ENCODE measurements at places on chromosomes 13 and 19.

GRCh38 chr19:14916848-14917247, 24.4 kb upstream of the OR7C2 start:
- DNase-seq, result no peak

GRCh38 chr13:70469077-70469476, 360.8 kb upstream of the KLHL1 start:
- DNase-seq, result no peak

GRCh38 chr13:106234636-106235035, 300.8 kb downstream of the EFNB2 start:
- no peak for DNase-seq

DNA sequence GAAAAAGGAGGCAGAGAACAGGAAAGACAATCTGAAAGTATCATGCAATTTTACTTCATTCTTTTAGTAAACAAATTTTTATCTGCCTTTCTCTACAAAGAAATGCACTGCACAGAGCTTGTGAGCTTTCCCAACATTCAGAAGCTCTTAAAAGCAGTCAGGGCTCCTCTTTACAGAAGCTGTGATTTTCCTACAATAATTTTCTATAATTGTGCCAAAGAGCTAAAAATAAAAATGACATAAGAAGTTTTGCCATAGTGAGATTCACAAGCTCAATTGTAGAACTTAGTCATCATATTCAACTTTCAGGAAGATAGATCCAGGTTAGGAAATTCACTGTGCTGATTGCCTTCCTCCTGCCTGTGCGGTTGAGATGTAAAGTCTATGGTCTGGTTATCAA, 341.4 kb downstream of the PCDH9 start:
- DNase-seq, result no peak

DNA sequence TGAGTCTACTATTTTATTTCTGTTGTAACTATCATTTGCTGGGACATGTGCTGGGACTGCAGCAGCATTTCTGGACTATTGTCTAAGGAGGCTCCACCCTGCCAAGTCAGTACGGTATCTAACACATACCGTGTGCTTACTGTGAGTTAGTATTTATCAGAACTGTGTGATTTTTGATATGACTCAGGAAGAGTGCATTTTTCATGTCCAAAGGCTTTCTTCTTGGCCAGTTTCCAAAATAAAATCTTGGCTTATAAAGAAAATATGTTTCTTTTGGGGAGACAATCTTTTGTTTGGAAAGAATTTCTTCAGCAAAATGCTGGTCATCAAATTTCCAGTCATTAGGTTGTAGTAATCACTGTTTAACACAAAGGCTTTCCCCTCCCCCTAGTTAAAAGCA, 11.6 kb downstream of the PARP4 start:
- DNase-seq, result no peak

- peak; percentile 32 for DNase-seq
Observed at GRCh38 chr13:98454389-98454881, 122.5 kb downstream of the STK24 start.

DNA sequence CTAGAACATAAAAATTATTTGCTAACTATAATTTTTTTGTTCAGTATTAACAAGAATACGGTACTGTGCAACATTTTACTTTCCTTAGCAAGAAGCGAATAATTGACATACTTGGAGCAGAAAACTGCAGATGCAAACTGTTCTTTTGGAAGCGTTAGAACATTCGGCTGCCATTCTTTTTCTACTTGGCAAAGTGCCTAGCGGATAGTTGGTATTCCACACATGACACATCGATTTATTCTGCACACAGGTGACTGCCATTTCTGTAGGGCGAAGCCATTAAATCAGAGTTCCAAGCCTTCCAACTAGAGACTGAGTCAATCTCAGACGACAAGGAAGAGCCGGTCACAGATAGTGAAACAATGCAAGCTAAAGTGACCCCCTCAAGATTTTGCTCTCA, 117.4 kb downstream of the TRPC4 start:
- no peak for DNase-seq

GRCh38 chr13:97445522-97446187, 11.7 kb downstream of the RAP2A start:
- no peak for DNase-seq

GRCh38 chr13:46648166-46648607, 95.2 kb downstream of the LRCH1 start:
- DNase-seq, result no peak

DNA sequence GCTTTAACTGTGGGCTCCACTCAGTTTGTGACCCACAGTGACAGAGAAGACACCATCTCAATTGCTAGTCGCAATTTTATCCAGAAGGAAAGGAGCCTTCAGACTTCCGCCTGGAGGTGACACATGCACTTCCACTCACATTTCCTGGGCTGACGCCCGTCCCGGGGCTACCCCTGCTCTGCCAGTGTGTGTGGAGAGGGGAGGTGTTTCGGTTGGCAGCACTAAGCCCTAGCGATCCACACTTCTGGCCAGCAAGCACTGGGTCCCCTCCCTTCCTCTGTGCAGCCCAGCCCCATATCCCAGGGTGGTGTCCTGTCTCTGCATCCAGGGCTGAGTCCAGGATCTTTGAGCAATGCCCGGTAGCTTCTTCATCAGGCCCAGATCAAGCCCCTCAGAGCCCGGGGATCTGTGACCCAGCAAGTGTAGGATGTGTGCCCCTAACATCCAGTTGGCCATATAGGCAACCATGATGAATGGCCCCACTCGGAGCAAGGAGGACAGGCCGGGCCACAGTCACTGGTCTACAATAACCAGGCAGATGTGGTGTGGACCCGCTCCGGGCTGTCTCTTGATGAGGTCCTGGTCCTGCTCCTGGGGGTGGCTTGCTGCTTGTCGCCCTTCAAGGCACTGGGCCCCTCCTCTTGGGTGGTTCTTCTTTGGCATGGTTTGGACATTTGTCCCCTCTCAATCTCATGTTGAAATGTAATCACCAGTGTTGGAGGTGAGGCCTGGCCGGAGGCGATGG, 141.9 kb upstream of the SPACA7 start:
- DNase-seq, result no peak

DNA sequence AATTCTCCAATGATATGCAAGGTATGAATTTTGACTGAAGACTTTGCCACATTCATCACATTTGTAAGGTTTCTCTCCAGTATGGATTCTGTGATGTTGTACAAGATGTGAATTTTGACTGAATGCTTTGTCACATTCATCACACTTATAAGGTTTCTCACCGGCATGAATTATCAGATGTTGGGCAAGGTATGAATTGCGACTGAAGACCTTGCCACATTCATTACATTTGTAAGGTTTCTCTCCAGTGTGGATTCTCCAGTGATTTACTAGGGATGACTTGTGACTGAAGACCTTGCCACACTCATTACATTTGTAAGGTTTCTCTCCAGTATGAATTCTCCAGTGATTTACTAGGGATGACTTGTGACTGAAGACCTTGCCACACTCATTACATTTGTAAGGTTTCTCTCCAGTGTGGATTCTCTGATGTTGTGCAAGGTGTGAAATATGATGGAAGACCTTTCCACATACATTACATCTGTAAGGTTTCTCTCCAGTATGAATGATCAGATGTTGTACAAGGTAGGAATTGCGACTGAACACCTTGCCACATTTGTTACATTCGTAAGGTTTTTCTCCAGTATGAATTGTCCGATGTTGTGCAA, 24.8 kb downstream of the ZNF83 start:
- no peak for DNase-seq

GRCh38 chr13:111275382-111275781, 45.1 kb upstream of the TEX29 start:
- no peak for DNase-seq

- DNase-seq, result no peak
Observed at GRCh38 chr19:4199699-4200293, 17.3 kb downstream of the ANKRD24 start.

DNA sequence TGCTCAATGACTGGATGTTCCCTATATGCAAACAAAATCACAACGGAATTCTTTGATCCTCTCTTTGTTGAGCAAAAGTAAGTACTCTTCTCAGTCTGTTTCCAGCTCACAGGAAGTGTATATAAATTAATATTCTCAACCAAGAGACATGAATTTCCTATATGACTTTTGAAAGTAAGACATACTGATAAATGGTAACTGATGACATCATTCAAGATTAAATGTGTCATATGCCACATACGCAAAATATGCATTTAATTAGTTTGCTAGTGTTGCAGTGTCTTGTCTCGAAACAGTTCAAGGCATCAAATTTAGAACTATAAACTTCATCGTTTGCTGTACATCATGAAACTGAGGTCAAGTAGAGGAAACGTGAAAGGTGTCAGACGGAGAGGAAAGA, 7.9 kb downstream of the CLDN10 start:
- no peak for DNase-seq

- no peak for DNase-seq
Observed at GRCh38 chr19:28489126-28489660, 723.8 kb downstream of the UQCRFS1 start.

DNA sequence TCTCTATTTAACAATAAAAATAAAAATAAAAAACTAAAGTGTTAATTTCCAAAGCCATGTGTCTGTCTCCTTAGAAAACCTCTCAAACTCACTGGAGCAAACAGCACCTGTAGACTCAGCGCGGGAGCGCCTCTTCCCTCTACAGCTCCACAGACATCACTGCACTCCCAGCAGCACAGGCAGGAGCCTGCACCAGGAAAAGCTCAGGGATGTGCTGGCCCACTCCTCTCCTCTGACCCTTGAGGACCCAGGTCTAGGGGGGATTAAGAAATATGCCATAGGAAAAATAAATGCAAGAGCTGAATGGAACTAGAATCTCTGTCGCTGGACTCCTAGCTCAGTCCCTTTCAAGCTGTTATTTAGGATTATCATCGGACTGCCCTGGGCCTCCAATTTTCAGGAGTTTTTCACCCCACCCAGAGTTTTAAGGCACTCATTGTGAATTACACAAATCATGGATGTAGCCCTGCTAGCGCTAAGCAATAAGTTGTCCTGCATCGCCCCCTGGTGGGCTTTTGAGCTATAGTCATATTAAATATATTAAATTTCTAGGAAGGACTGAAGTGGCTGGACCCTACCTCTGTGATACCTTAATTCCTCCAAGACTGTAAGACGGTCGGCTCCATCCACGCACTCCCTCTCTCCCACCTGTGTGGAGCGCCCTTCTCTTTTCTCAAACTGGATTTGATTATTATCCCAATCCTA, 333.9 kb downstream of the UQCRFS1 start:
- DNase-seq, result peak; percentile 64

- DNase-seq, result no peak
Observed at GRCh38 chr13:89897681-89898080, 1449.8 kb upstream of the MIR17HG start.

DNA sequence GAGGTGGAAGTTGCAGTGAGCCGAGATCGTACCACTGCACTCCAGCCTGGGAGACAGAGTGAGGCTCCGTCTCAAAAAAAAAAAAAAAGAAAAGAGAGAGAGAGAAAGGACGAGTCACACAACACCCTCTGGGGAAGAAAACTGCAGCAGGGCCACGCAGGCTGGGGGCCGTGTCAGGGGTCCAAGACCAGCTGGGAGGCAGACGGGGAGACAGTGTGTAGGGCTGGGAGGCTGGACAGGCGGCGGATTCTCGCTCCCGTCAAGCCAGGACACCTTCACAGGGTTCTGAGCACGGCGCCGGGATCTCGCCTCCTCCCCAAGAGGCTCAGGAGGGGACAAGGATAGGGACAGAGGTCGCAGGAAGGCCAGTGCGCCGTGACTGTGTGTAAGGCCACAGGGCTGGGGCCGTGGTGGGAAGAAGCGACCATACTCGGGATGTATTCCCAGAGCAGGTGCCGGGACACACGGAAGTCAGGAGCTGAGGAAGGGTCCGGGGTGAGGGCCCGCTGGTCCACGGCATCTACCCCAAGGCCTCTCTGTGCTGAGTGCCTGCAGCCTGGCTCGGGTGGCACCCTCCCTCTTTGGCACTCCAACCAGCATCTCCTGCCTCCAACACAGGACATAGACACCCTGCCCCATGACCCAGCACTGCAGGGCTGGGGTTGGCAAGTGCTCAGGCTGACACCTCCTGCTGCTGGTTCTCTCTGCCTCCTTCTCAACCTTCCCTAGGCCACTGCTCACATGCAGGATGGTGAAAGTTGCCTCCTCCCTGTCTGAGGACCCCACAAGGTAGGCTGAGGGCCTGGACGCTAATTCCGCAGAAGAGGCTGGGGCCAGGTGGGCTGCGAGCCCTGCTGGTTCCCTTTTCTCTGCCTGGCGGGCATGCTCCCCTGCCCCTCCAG, 21.2 kb downstream of the ZNF787 start:
- no peak for DNase-seq

- no peak for DNase-seq
Observed at GRCh38 chr19:38993271-38993670, 17.7 kb upstream of the FBXO17 start.

DNA sequence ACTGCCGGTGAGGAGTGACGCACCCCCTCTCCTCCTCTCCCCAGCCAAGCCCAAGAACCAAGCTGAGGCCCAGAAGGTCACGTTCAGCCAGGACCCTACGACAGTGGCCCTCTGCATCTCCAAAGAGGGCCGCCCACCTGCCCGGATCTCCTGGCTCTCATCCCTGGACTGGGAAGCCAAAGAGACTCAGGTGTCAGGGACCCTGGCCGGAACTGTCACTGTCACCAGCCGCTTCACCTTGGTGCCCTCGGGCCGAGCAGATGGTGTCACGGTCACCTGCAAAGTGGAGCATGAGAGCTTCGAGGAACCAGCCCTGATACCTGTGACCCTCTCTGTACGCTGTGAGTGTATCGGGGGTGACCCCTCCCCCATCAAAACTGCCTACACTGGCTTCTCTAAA, 19.2 kb upstream of the TOMM40 start:
- no peak for DNase-seq

GRCh38 chr13:43567608-43568007, 219.2 kb downstream of the ENOX1 start:
- no peak for DNase-seq

DNA sequence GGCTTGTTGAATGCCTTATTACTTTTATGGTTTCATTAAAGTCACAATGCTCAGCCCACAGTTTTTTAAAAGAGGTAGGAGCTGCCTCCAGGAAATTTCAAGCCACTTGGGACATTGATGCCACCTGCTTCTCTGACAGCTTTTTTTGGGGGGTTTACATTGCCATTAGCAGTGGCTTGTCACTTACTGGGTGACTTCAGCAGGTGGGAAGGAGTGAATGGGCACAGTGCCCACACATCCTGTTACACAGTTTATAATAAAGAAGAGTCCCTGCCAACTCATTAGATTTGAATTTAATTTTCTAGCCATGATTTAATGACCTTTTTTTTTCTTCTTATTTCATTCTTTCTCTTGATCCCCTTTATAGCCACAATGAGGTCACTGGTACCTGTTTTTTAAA, 61.0 kb downstream of the NHLRC3 start:
- no peak for DNase-seq

DNA sequence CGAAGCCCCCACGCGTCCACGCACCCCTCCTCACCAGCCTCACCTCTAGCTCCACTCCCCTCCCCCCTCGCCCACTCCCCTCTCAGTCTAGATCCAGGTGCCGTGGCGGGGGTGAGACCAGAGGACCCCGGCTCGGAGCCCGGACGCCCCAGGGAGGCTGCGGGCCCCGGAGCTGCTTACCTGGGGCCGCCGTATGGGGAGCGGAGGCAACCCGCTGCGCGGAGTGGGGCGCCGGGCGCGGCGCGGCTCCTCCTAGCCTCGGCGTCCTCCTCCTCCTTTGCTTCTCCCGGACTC, 353 bp downstream of the ENOX1 start:
- DNase-seq, result no peak

- DNase-seq, result no peak
Observed at GRCh38 chr13:32362574-32362973, 47.3 kb downstream of the BRCA2 start.

GRCh38 chr19:29504454-29504853, 21.3 kb upstream of the VSTM2B start:
- DNase-seq, result no peak

- DNase-seq, result no peak
Observed at GRCh38 chr13:19952850-19953249, 5.7 kb upstream of the ZMYM2 start.
